ENCODE measurements at places on chromosomes 2 and 18.

GRCh38 chr2:171531291-171531690, 9.0 kb downstream of the CYBRD1 start:
- no peak for DNase-seq

GRCh38 chr2:122164964-122165363, 409.5 kb downstream of the TSN start:
- no peak for DNase-seq

- no peak for DNase-seq
These were observed 57.0 kb upstream of the ACTR3 start for GRCh38 chr2:113832795-113833290.

- DNase-seq = no peak
These were observed 1101.4 kb downstream of the CBLN2 start for GRCh38 chr18:71442731-71443141.

GRCh38 chr2:86038291-86039081, 67.2 kb downstream of the POLR1A start:
- DNase-seq = no peak

DNA sequence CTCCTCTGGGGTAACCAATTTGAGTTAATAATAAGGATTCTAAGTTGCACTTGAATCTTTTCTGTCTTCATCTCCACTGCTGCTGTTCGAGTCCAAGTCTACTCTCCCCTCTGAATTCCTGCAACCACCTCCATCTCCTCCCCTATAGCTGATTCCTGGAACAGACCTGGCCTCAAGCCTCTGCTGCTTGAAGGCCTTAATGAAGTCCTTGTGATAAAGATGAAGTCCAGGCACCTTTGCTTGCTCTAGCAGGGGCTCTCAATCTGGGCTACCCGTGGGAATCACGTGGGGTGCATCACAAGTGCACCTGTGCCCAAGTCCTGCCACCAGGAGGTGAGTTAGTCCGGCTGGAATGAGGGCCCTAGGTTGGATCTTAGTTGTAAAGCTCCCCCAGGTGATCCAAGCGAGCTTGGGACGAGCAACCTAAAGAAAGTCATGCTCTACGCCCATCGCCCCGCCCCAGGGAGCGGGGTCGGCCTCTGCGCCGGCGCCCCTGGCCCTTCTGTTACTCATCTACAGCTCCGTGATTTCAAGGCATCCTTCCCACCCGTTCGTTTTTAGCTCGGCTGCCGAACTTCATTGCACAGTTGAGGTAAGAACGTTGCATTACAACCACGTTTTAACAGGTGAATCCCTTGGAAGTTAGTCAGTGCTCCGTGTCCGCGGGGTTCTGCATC, 905 bp upstream of the IAH1 start:
- DNase-seq = no peak

DNA sequence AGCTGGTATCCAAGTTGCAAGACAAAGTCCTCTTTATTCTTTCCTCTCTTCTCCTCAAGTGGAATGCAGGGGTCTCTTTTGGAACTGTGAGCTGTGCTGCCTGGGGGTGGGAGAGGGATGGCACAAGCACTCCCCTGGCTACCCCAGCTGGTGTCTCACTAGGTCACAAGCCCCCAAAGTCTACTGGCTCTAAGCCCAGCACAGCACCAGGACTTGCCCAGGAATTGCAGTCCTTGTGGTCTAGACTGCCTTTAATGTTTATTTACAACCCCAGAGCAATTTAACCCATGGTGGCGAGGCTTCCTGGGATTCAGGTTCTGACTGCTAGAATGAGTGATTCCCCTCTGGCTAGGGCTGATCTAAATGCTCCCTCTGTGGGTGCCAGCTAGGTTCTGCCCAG, 199.0 kb upstream of the STK17B start:
- DNase-seq = no peak

- no peak for DNase-seq
These were observed 271.4 kb upstream of the POU3F3 start for GRCh38 chr2:104582471-104582870.

GRCh38 chr2:157867703-157868102, 8.4 kb downstream of the ACVR1 start:
- DNase-seq = no peak

GRCh38 chr2:164024396-164024795, 288.6 kb upstream of the FIGN start:
- no peak for DNase-seq

DNA sequence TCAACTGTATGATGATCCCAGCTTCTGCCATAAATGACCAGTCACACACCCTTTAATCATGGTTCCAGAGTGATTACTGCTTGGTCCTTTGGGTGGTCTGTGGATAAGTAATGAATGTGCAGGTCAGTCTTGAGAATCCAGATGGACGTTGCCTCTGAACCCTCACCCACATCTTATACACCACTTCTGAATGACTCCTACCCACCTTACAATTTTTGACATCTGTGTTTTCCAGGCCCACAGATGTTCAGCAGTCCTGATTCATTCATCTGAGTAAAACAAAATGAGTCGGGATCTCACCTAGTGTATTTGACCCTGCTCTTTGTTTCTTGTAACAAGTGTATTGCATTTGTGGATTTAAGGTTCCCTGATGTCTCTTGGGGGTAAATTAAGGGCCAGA, 194.1 kb upstream of the CCDC68 start:
- no peak for DNase-seq

DNA sequence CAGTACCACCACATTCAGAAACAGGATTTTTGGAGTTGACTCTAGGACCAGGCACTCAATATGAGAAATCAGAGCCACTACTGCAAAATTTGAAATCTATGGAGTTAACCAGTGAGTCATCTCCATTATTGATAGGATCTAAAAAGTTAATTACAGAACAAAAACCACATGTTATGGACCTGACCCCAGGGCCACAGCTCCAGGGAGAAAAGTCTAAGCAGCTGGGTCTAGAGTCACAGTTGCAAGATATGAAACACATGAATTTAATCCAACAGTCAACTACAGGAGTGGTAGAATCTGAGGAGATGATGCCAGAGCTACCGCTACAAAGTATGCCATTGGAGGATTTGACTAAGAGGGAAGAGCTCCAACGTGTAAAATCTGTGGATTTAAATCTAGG, 13.4 kb upstream of the ZNF512 start:
- no peak for DNase-seq

GRCh38 chr2:172177581-172177980, 74.9 kb upstream of the DLX2 start:
- DNase-seq = no peak

GRCh38 chr18:44740000-44740399, 59.3 kb downstream of the SETBP1 start:
- no peak for DNase-seq

DNA sequence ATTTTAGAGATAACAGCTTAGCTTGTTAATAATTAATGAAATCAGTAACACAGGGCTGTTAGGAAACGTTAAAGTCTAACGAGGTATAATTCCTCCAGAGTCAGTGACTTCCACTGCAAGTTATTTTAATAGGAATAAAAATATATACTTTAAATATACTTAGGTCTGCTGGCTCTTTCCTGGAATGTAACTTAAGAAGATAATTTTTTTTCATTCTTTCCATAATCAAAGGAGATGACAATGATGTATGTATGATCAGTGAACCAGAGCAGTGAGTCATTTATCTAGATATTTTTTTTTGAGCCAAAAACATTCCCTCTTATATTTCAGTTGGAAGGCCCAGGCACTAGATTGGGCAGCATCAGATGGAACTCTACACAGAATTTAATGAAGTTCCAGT, 104.2 kb upstream of the LYPD1 start:
- no peak for DNase-seq

- DNase-seq = peak; percentile 72
These were observed 3.0 kb downstream of the METTL8 start for GRCh38 chr2:171430516-171431410.

- no peak for DNase-seq
These were observed 36.2 kb downstream of the EFEMP1 start for GRCh38 chr2:55887351-55887750.

- DNase-seq = no peak
These were observed 37.0 kb upstream of the CRIM1 start for GRCh38 chr2:36318547-36318946.

GRCh38 chr2:101820519-101820918, 123.0 kb downstream of the MAP4K4 start:
- DNase-seq = peak; percentile 4

- DNase-seq = no peak
These were observed 548 bp downstream of the KANSL3 start for GRCh38 chr2:96637385-96638143.

DNA sequence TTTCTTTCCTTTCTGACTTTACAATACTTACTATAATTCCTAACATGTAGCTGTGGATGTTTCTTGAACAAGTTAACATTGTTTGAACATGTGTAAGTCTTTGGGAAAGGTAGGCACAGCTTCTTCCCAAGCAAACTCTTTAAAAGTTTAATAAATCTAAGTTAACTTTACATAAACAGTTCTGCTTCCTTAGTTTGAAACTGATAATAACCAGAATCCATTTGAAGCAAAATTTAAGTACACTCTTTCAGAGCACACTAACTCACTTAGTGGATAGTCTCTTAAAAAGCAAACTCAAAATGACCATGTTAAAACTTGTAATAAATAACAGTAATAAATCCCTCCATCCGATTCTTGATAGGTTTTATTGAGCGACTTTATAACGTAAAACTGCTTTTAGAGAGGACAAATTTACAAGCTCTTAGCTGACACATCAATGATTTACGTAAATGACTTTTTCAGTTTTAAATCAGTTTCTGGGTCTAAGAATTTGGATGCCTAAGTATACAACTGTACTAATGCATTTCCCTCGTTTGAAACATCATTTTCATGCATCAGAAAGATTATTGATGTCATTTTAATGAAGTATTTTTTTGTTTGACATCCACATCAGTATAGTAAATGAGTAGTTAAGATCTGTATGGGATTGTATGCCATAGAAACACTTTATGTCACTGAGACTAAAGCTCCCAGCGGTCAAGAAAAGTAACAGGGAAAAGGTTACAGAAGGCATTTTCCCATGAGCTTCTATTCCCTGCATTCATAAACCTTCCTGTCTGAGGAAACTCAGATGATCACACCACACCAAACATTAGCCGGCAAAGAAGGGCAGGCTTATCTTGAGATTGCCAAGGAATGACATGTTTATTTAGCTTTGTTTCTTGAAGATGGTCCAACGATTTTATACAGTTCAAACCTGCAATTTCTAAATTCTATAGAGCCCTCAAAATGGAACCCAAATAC, 67.5 kb downstream of the PDE1A start:
- no peak for DNase-seq

GRCh38 chr2:234121999-234122398, 71.5 kb downstream of the SPP2 start:
- no peak for DNase-seq

- DNase-seq = peak; percentile 87
These were observed 120.9 kb upstream of the SMIM21 start for GRCh38 chr18:75548353-75548905.

DNA sequence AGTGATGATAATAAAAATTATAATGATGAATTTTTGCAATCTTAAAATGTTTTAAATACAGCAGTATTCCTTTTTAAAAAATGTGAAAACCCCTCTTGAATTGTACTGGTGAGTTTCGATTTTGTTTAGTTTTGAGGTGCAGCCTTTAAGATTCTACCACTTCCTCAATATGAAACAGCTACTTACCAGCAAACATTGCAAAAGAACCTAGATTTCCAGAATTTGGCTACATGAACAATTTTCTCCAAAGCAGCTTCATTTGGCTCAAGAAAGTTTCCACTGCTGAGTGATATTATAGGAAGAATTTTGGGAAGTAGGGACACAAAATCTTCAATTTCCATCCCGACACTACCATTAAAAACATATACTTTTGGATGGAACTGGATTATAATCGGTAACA, 12.0 kb downstream of the TCF4 start:
- no peak for DNase-seq

DNA sequence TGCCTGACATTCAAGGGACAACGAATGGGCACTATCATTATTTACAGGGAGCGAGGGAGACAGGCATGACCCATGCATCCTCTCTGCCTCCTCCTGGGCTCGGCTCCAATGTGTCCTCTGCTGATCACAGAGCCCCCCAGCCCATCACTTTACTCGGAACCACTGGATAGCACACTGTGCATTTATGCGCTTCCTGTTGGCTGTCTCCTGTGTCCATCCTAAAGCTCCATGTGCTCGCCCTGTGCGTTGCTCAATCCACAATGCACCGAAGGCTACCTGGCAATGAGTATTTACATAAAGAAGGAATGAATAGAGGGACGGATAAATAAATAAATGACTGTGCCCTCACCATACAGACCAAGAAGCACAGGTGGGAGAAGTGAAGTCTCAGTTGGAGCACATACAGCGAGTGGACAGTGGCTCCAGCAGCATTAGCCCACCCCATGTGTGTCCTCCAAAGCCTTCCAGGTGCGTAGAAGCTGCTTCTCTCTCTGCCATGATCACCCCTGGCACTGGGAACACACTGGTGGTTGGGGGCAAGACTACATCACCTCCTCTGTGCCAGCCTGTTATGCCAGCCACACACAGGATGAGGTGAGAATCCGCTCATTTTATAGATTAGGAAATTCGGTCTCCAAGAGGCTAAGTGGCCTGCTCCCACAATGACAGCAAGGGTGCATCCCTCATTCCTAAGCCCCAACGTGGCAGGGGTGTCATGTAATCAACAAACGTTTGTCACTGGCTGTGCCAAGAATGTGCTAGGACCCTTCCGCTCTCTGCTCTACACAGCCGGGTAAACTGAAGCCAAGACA, 2.3 kb upstream of the GDF7 start:
- DNase-seq = no peak

DNA sequence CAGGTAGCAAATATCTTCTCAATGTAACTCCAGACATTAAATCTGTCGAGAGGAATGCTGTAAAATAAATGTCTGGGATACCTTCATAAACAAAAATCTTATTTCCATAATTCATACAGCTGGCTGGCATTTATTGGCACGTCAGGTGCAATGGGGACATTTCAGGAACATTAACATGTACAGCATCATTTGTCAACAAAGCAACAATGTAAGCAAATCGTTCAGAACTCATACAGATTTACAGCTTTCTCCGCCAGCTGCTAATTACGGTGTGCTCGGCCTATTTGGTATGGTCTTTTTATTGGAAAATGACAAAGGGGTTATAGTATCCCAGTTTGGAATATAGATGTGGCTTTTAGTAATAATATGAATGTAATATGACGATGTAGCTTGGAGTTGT, 464.9 kb downstream of the ARHGAP15 start:
- no peak for DNase-seq
